Fibroblast of skin of right biceps (primary cell): ENCODE measurements at places on chromosomes 12 and 14.

DNA sequence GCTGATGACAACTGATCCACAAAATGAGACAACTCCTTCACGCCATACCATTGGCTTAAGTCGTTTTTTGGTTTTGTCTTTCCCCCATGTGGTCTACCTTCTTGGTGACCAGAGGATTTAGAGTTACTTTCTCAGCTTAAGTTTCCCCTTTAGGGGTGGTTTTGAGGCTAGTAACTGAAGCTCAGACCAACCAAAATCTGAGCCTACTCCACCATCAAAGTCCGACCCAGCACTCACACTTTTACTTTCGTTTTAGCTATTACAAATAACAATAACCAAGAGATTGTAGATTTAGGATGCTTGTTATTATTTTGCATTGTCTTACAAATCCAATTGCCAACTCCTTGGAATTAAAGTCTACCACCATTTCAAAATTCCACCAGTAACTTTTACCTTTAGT lies 130.6 kb upstream of the MDM1 start:
- no peak for DNase-seq

- no peak for DNase-seq
These were observed 375.7 kb downstream of the NELL2 start for GRCh38 chr12:44500423-44500822.

GRCh38 chr14:55180006-55180405 lies 11.4 kb downstream of the DLGAP5 start:
- no peak for DNase-seq

DNA sequence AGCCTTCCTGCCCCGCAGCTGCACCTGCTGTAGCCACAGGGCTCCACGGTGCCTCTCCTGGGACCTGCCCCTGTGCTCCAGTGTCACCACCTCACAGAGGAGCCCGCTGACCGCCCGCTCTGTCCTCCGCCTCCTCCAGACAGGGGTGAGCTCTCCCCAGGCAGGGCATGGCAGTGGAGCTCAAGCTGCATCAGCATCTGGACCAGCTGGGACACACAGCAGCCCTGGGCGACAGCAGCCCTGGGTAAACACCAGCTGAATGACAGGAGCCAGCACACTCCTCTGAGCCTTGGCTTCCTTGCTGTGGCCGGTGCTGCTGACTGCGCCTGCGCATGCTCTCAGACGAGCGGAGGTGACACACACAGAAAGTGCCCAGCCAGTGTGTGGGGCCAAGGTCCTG lies 22.0 kb downstream of the CHGA start:
- DNase-seq = no peak
